ENCODE measurements at places on chromosomes 7 and 10. TPM values are rescaled to one million over a fixed set of nuclear protein-coding genes. Genes with fewer than 3 reads are reported as not detected.

The PLA2G12B gene
- polyA plus RNA-seq: not detected

The CLEC5A gene
- polyA plus RNA-seq: not detected

The TPST1 gene
- polyA plus RNA-seq: 4.5 TPM

The OR9A2 gene
- not detected for polyA plus RNA-seq

The IL2RA gene
- 27.2 TPM for polyA plus RNA-seq

The CARD11 gene
- 52.4 TPM for polyA plus RNA-seq

The DOCK1 gene
- polyA plus RNA-seq: not detected

The ACBD7 gene
- not detected for polyA plus RNA-seq

The AKR1C1 gene
- not detected for polyA plus RNA-seq

The SPDYE3 gene
- polyA plus RNA-seq: 9.9 TPM

The TDRD1 gene
- polyA plus RNA-seq: not detected

The VGF gene
- not detected for polyA plus RNA-seq

The GBX1 gene
- not detected for polyA plus RNA-seq

The GNB2 gene
- polyA plus RNA-seq: 62.7 TPM

The KLF14 gene
- 0.11 TPM for polyA plus RNA-seq

The SNX13 gene
- polyA plus RNA-seq: 12.1 TPM

The ATG9B gene
- 11.2 TPM for polyA plus RNA-seq

The HEPACAM2 gene
- polyA plus RNA-seq: not detected

The AKR1C4 gene
- polyA plus RNA-seq: not detected

The ALOX5 gene
- 193 TPM for polyA plus RNA-seq

The SRGN gene
- 65.1 TPM for polyA plus RNA-seq

The STAMBPL1 gene
- polyA plus RNA-seq: 19.0 TPM

The CXCL12 gene
- not detected for polyA plus RNA-seq

The IFIT2 gene
- 13.6 TPM for polyA plus RNA-seq

The DUSP5 gene
- polyA plus RNA-seq: 3.7 TPM

The C7orf33 gene
- polyA plus RNA-seq: not detected

The NPY4R2 gene
- not detected for polyA plus RNA-seq

The GRM3 gene
- polyA plus RNA-seq: not detected

The PRSS1 gene
- not detected for polyA plus RNA-seq

The SH3PXD2A gene
- polyA plus RNA-seq: 1.2 TPM

The EGR2 gene
- 2.6 TPM for polyA plus RNA-seq

The ADAM22 gene
- 0.23 TPM for polyA plus RNA-seq

The PCLO gene
- not detected for polyA plus RNA-seq

The GPR85 gene
- polyA plus RNA-seq: not detected

The TRPV6 gene
- polyA plus RNA-seq: not detected

The ELN gene
- polyA plus RNA-seq: not detected

The STEAP1B gene
- polyA plus RNA-seq: 3.4 TPM

The AUTS2 gene
- polyA plus RNA-seq: 8.9 TPM

The ELOVL3 gene
- not detected for polyA plus RNA-seq

The RGR gene
- polyA plus RNA-seq: not detected

The NPTX2 gene
- polyA plus RNA-seq: not detected

The PRKCQ gene
- 1.7 TPM for polyA plus RNA-seq

The SPDYE6 gene
- polyA plus RNA-seq: 0.36 TPM

Data from IgD-negative memory B cell (primary cell).